ENCODE measurements at places on chromosomes 11 and 22.

DNA sequence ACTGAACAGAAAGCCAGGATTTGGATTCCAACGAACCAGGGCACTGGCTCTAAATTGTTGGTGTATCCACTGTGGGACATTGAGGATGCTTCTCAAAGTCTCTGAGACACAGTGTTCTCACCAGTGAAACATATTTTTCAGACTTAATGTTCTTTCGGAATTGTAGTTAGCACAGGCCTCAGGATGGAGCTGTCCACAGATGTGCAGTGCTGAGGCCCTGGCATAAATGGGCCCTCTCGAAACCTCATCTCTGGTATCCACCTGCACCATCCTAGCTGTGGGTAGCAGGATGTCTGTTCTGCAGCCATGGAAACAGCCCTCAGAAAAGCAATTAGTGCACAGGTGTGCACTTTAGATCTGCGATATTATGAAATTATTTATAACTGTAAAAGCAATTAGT, 656.8 kb downstream of the TBC1D22A start:
- DNase-seq, result no peak

- DNase-seq, result no peak
Observed at GRCh38 chr11:10441652-10442503, 13.2 kb upstream of the AMPD3 start.

DNA sequence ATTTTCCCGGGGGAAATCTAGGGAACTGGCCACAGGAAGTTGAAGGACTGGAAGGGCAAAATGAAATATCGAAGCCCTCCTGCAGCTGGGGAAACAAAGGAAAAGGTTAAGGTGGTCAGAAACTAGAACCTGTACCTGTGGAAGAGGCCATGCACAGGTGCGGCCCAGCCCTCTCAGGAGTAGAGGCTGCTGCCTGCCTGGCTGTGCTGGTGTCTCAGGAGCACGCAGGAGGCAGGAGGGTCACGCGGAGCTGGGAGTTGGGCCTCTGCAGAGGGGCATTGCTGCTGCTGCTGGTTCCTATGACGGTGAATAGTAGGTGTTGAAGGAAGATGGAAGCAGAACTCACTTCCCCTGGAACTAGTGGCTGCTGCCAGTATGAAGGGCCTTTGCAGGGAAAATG, 425.7 kb downstream of the NTM start:
- DNase-seq, result no peak

DNA sequence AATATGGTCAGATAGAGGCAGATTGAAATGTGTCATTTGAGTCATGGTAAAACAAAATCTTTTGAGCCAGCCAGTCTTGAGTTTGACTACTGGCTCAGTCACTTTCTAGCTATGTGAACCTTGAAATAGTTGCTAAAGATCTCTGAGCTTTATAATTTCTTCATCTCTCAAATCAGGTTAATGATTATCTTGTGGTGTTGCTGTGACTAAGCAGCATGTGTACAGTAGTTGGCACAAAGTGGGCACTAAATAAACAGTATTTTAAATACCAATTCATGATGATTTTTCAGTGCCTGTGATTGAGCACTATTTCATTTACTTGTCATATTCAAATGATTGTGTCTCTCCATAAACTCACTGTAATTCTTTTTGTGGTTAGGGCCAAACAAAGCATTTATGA, 70.8 kb downstream of the RAB38 start:
- DNase-seq, result no peak

- DNase-seq, result no peak
Observed at GRCh38 chr22:46688949-46689348, 49.1 kb downstream of the CERK start.

DNA sequence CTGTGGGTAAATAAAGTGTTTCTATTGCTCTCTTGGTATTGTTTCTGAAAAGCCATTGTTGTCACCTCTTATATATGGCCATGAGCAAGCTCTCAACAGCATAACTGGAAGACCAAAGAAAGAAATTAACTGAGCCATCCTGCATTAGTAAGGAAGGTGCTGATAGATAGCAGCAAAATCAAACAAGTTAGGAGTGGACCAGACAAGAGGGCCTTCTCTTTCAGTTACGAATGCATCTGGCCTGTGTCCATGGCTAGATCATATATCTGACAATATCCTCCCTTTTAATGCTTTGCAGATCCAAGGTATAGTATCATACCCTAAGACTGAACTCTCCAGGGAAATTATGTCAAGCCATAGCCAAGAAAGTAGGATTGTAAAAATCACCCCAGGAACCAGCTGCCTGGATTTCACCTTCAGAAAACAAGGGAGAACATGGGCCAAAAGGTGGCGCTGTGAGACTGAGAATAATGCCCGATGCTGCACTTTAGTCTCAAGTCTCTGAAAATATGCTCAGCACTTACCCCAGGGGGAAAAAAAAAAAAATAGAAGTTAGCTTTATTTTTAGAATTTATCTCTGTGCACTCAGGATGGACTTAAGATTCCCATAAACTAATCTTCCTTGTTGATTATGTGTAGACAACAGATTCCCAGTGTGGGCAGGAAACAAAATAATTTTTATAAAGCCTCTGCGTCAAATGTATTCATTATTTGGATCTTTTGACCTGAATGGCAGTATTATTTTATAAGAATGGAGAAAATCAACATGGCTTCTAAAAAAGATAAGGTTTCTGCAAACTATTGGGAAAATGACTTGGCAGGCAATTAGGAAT, 415.1 kb downstream of the ETS1 start:
- DNase-seq, result peak; percentile 67

- no peak for DNase-seq
Observed at GRCh38 chr22:49765091-49765771, 62.4 kb downstream of the BRD1 start.

- DNase-seq, result no peak
Observed at GRCh38 chr11:17952487-17952886, 60.4 kb downstream of the SERGEF start.

- peak; percentile 40 for DNase-seq
Observed at GRCh38 chr11:103202048-103202651, 92.9 kb downstream of the DYNC2H1 start.

GRCh38 chr11:68403831-68404230, 56.7 kb upstream of the PPP6R3 start:
- no peak for DNase-seq

- no peak for DNase-seq
Observed at GRCh38 chr22:45482169-45482568, 20.5 kb upstream of the FBLN1 start.

DNA sequence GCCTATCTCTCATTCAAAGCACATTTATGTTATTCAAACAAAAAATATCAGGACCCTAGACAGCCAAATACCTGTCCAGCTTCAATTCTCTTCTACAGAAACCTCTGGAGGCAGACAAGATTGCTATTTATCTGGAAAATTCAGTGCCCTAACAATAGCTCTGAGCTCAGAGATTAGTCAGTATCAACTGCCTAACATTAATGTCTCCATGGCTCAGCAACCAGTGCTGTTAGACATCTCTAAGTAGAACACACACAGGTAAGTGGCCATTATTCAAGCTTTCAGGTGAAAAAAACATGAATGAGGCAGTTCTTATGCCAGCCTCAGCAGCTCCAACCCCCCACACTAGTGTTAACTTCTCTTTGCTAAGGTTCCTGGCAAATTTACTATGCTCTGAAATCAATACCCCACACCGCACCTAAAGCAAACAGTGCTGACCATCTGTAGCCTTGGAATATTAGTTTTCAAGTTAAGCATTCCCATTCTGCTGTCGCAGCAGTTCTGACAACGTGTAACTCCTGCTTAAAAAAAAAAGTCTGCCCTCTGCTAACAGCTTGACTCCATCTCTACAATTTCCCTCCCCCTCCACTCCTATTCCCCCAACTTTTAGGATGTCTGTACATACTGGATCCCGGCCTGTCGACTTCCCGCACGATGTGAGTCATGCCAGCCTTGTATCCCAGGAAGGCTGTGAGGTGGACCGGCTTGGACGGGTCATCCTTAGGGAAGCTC, 1.5 kb downstream of the RPL3 start:
- no peak for DNase-seq

GRCh38 chr11:10385696-10386095, 69.4 kb upstream of the AMPD3 start:
- DNase-seq, result no peak

- no peak for DNase-seq
Observed at GRCh38 chr22:22888571-22889353, 1.1 kb downstream of the IGLL5 start.

DNA sequence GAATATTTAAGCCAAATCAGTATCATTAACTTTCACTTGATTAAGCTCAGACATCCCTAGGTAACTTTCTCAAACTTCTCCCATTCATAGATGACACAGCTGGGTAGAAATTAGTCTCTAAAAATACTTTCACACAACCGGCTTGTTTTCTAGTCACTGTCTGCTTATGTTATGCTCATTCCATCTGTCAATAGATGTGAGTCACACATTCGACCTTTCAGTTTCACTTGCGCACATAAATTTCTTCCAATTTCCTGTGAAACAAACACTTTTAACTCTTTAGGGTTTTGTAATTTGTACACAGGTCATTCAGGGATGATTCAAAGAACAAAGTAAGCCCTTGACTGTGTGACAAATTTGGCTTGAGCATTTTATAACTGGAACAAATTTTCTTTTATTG, 723.0 kb downstream of the KCNA4 start:
- DNase-seq, result no peak

DNA sequence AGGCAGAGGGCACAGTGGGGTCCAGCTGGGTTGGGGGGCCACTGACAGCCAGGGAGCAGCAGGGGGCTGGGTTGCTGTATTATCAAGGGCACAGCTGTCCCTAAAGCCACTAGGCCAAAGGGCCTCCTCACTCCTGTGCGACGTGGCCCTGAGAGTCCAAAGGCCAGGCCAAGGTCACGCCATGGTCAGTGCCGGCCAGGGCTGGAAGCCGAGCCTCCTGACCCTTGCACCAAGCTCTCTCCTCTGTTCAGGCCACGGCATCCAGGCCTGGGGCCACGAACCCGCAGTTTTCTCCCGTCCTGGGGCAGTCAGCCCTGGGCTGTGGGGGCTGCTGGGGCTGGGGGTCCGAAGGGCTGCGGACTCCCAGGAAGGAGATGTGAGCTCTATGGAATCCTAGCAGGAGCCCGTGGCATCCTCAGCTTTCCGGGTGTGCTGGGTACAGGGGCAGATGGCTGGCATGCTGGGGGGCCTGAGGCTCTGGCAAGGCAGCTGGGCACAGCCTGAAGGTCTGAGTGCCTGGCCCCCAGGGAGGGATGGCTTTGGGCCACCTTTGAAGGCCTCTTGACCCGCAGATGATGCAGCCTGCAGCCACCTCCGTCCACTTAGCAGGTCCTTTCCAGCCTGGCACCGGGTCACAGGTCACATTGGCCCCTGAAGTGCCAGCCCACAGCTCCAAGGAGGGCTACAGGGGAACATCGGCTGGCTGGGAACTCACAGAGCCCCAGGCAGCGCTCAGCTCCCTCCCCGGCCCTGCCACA, 17.3 kb upstream of the PPARA start:
- DNase-seq, result no peak

DNA sequence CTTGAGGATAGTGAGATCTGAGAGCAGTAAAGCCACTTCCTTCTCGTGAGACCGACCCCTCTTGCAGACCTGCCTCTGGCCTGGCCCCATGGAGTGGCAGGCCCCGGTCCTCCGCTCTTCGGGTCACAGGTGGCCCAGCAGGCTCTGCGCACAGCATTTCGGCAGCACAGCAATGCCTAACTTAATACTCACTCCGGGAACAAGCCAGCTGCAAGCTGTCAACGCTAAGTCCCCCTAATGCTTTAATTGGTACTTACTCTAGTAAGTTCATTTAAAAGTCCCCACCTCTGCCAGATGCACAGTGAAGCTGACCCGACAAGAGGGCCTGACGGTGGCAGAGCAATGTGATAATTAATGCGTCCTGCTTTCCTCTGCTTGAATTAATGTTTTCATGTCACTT, 349.3 kb upstream of the B3GAT1 start:
- DNase-seq, result no peak

- DNase-seq, result no peak
Observed at GRCh38 chr11:2931771-2932738, 2.8 kb upstream of the PHLDA2 start.

- DNase-seq, result no peak
Observed at GRCh38 chr22:22655452-22656290, 11.3 kb downstream of the GGTLC2 start.

DNA sequence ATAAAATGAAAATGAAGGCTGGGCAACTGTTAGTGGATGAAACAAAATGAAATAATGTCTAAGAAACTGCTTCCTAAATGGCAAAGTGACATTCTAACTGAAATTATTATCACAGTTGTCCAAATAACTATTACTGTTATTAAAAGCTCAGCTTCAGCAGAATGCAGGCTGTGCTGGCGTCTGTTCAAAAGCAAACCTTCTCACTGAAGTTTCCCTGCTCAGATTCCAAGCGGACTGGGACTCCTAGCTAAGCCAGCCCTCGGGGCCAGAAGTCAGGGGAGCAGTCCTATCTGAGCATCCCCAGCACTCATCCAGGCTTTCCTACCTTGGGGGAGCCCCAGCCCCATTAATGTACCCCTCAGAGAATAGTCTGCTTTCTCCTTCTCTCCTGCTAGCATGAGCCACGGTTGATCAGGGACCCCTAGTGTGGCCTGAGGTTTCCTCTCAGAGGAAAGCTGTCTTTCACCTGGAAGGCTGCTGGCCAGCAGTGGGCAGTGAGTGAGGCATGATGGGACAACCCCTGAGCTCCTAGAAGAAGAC, 1167.3 kb downstream of the TBC1D22A start:
- no peak for DNase-seq

GRCh38 chr11:86464509-86465221, 90.0 kb downstream of the CCDC81 start:
- DNase-seq, result no peak

- DNase-seq, result no peak
Observed at GRCh38 chr11:19526119-19526518, 186.5 kb upstream of the NAV2 start.

- no peak for DNase-seq
Observed at GRCh38 chr22:20568502-20569058, 61.2 kb downstream of the MED15 start.

DNA sequence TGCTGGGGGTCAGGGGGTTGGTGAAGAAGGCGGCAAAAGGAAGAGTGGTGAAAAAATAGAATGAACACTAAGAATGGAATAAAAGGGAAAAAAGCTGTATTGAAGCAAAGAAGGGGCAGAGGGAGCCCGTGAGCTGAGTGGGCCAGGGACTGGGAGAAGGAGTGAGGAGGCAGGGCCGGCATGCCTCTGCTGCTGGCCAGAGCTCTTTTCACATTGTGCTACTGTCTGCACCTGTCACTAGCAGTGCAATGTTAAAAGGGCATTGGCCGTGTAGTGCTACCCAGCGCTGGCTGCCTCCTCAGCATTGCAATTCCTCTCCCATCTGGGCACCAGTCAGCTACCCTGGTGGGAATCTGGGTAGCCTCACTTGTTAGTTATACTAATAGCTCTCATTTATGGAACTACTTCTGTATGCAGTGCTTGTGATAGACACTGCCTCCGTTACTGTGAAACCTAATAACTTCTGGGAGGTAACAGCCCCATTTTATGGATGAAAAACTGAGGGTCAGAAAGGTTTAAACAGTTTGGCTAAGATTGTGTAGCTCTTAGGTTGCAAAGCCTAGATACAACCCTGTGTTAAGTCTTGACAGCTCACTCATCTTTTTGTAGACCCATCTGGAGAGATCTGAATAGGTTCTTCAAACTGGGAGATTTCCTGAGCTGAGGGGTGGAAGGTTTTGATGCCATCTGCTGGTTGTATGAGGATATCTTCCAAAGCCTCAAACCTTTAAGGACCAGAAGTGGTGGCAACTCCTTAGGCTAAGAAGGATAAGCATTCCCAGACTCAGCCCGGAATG, 8.5 kb downstream of the YPEL4 start:
- DNase-seq, result peak; percentile 49

GRCh38 chr11:96752221-96752620, 362.4 kb downstream of the JRKL start:
- DNase-seq, result no peak

- peak; percentile 25 for DNase-seq
Observed at GRCh38 chr11:121132211-121132976, 31.4 kb downstream of the TECTA start.
